ENCODE measurements at places on chromosomes 4 and X. TPM values are rescaled to one million over a fixed set of nuclear protein-coding genes. Genes with fewer than 3 reads are reported as not detected.

- ATAC-seq: no peak
These were observed 48.2 kb upstream of the H2AZ1 start for GRCh38 chr4:99998062-99998867.

DNA sequence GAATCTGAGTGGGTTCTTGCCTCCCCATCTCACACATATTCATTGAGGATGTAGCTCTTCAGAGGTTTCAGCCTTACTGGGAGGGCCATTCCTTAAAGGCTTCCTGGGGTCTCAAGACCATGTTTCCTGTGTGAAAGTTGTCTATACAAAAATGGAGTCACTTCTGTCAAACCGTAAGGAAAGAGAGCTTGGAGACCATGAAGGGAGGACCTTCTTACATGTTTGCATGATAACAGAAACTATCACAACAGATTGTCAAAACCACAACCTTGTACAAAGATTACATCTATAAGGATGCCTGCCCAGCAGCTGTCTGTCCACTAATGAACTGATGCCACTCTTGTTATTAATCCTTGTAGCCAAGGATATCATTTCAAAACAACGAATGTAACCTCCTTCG is 139.3 kb downstream of the PDE5A start:
- no peak for ATAC-seq

DNA sequence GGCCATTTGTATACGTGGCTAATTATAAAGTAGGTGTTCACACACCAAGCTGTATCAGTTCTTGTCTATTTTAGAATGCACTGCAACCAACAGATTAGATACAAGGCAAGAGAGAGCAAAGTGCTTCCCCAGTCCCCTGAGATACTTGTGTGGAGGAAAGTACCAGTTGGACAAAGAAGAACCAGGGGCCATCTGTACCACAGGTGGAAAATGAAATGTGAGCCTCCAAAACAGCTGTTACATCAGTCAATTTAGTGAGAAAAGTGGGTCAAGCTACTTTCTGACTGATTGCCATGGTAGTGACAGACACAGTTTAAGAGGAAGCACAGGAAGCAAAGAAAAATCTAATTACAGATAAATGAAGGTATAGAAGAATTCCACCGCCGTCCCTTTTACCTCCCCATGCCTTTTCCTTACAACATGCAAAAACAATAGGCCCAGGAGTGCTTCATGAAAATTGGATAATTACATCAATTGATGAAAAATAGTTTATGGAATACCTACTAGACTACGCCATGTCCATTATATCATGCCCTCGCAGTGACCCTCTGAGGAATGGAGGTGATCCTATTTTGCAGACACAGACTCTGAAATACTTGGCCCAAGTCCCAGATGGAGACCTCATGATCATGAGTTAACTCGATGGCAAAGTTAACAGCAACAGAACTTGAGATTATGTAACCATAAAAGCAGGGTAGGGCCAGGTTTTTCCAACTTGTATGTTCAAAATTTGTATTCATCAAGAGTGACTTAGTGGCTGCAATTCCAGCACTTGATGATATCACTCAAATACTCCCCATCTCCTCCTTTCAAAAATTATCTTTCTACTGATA is 15.8 kb downstream of the SMPX start:
- no peak for ATAC-seq

DNA sequence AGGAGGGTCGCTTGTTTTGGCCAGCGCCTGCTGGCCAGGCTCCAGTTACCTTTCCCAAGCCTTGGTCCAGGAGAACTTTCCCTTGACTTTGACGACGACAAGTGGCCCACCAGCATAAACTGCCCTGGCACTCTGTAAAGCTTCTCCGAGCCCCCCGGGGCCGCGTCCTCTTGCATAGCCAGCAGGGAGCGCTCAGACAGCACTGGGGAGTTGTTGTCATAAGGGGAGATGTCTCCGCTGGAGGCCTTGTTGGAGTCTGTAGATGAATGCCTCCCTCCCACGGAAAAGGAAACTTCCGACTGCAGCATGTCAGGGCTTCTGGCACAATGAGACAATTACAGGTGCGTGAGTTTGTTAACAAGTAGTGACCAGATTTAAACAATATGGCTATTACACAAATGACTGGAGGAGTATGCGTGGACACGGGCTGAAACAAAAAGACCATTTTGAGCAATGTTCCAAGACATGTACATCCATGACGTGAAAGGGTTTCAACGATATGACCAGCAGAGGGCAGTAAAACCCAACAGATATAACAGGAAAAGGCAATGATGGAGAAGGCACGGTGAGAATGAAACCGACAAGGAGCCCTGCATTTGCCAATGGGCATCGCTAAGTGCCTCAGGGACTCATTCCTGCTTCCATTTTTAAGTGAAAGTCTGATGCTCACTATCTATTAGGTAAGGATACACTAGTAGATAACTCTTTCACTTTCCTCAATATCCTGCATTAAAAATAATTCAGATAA is 33.0 kb downstream of the HCCS start:
- peak; percentile 76 for ATAC-seq

DNA sequence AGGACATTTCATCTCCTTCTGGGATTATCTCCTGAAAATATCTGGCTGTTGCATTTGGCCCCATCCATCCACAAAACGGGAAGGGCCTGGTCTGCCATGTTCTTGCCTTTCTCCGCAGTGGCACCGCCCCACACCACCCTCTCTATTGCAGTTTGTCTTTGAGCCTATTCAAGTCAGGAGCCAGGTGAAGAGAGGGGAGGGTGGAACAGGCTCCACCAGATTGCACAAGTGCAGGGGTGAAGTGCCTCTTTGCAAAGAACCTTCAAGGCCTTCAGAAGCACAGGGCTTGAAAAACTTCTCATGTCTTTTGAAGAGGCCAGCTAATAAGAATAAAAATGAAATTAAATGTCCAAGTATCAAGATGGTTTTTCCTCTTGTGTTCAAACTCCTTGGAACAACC is 28.7 kb downstream of the RS1 start:
- no peak for ATAC-seq

DNA sequence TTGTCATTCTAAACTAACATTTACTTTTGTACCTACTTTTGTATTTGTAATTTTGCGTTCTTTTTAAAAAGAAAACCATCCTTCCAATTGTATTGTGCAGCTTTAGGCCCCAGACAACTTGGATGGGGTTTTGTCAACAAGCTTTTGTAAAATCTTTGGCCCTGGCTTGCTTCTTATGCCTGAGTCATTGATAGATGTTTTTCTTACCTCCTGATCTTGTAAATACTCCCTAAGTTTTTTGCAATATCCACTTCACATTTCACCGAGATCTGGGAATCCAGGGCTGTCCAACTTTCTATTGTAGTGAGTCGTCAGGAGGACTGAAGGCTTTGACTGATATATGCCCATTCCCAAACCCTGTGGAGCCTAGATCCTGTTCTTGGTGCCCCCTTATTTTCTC is 126.9 kb upstream of the GUCY1A1 start:
- ATAC-seq: no peak

The PDGFRA gene
- total RNA-seq: 164 TPM

The ZNF157 gene
- total RNA-seq: not detected

GRCh38 chrX:16770970-16771482 is 15.2 kb upstream of the TXLNG start:
- ATAC-seq: no peak

The CPZ gene
- total RNA-seq: 2.3 TPM

The CPE gene
- total RNA-seq: 175 TPM

DNA sequence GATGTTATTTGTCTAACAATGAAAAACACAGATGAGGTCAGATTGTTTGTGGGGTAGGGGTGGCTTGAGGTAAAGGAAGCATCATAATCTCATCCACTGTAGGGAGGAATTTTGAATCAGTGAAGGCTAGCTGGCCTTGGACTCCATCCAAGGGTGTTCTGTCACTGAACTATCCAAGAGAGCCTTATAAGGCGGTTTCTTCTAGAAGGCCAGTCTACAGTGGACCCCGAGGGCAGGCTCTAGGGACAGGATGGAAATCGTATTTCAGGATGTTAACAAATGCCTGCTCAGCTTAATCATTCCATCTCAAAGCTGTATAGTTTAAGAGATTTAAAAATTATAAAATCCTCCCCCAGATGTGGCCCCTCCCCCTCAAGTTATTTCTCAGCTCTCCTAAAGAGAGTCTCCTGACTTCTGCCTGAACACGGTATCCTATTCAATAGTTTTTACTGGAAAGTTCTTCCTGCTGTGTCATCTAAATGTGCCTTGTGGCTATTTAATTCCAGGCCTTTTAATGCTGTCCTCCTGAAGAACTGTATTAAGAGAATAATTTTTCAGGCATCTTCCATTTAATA is 8.0 kb downstream of the IGFBP7 start:
- ATAC-seq: peak; percentile 76

DNA sequence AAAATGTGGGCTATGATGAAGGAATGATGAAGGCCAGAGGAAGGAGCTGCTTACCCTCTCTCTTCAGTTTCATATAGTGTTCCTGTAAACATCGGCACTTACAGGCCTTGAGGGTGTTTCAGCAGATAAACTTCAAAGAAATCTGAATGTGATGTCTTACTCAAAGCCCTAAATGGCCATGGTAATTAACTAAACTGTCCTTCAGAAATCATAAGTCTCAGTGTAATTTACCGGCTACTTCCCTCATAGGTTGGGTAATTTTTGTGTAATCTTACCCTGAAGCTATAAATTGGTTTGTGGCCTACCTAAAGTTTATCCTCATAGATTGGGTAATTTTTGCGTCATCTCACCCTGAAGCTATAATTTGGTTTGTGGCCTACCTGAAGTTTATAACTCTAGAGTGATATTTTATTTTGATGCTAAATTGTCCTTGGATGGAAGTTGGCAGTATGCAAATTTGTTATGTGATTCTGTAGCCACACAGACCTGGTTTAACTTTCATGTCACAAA is 2700.3 kb downstream of the ARAP2 start:
- ATAC-seq: no peak

DNA sequence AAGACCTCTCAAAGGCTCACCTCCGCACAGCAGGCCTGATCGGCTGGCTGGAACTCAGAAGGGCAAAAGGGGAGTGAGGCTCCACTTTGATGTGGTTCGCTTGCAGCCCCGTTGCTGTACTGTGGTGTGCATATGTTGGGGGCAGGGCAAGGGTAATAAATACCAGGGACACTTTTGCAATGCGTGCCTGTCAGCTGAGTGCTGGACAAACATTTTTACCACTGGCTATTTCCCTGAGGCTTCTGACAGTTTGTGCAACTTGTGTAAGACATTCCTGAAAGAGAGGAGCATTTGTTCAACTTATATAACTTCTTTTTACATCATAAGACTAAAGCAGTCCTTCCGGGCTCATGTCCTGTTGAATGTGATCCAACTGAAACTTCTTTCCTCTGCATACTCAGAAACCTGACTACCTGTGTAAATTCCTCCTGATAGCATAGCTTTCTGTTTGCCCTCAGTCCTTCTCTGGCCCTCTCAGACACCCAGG is 82.3 kb downstream of the SPRY1 start:
- no peak for ATAC-seq

- ATAC-seq: no peak
These were observed 56.4 kb downstream of the SPCS3 start for GRCh38 chr4:176376032-176376614.

The SSX1 gene
- total RNA-seq: not detected

GRCh38 chr4:17194586-17194985 is 296.1 kb upstream of the LDB2 start:
- ATAC-seq: no peak

DNA sequence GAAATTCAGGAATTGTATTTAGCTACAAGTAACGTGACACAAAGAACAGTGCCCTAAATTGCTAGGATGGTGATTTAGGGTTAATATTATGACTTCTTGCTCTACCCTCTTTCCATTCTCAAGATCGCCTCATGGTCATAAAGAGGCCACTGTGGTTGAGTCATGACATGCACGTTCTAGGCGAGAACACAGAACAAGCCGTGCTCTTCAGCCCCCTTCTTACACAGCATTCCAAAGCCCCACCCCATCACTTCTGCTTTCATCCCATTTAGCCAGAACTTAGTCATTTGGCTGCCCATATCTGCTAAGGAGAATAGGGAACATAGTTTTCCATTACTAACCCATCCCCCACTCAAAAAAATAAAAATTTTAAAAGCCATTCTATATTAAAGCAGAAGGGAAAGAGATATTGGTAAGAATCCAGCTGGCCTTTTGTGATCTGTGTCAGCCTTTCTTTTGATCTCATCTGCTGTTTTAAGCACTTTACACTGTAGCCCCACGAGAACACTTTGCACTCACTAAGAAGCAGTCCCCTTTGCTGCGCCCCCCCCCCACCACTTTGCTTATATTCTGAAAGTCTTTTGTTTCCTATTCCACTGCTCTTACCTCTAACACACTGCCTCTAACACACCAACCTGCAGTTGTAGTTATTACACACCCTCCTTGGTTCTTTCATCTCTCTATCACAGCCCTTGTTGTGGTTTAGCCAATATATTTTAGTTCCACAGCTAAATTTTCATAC is 28.4 kb downstream of the NPNT start:
- ATAC-seq: no peak

The MTTP gene
- 3.5 TPM for total RNA-seq

- ATAC-seq: no peak
These were observed 31.2 kb downstream of the PHEX start for GRCh38 chrX:22063284-22063683.

DNA sequence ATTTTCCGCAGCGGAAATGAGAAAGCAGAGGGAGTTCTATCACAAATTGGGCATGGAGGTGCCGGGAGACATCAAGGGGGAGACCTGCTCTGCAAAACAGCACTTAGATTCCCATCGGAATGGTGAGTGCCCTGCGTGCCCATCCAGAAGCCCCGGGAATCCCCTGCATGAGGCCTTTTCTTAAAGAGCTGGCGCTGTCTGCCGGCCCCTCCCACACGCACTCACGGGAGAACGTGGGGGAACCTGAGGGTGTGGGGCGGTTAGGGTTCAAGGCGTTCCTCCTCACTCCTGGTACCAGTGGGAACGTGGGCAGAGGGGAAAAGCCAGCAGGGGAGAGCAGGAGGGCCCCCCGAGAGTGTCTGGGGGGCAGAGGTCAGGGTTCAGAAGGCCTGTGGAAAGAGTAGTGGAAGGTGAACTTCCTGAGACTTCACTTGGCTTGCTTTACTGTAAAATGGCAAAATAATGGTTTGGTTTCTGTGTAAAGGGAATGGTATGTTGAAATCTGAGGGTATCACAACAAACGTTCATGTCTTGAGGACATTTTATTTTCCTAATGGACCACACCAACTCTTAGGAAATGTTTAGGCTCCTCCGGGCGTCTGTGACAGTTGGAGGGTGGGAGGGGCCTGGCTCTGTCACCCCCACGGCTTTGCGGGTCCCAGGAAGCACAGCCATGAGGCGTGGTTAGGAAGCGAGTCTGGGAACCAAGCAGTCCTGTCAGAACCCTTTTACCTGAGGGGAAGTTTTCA is 38.0 kb downstream of the PCGF3 start:
- peak; percentile 31 for ATAC-seq

DNA sequence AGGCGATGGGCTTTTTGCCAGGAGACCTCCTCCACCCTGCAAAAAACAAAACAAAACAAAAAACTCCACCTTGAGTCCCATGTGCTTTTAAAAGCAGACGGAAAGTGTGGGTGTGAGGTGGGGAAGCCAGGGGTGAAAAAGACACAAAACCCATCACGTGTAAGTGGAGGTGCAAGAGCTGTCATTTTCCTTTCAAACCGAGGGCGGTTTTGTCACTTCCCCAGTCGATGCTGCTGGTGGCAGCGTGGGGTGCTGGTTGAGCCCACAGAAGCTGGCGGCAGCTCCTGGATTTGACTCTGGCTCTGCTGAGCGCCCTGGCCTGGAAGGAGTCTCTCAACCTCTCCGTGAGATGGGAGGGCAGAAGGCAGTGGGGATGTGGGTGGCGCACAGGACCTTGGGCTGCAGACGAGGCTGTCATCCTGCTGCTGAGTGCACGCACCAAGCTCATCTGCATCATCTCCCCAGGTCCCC is 110.0 kb downstream of the PSAPL1 start:
- ATAC-seq: no peak

All from gastroesophageal sphincter (tissue), 4 donors.